Activated naive CD4-positive, alpha-beta T cell treated with anti-CD3 and anti-CD28 coated beads, Interleukin-2, amount 10 ng/mL, durations not matched to agents 7 days and 5 days (primary cell): ENCODE measurements at places on chromosomes 6 and 20.

DNA sequence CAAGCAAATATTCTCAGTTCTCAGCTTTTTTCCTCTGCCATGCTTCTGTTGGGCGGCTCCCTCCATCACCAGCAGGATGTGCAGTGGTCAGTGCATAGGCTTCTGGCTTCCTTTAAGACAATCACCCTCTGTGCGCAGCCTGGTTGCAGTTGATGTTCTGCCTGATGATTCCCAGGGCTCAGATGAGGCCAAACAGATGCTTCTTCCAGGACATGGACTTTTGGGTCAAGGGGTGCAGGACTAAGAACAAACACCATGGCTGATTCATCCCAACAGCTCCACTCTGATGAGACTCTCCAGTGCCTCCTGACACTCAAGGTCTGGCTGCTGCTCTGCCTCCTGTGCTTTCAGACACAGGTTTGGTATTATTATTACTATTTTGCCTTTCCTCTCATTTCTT, 554.8 kb upstream of the CDH4 start:
- DNase-seq, result no peak

DNA sequence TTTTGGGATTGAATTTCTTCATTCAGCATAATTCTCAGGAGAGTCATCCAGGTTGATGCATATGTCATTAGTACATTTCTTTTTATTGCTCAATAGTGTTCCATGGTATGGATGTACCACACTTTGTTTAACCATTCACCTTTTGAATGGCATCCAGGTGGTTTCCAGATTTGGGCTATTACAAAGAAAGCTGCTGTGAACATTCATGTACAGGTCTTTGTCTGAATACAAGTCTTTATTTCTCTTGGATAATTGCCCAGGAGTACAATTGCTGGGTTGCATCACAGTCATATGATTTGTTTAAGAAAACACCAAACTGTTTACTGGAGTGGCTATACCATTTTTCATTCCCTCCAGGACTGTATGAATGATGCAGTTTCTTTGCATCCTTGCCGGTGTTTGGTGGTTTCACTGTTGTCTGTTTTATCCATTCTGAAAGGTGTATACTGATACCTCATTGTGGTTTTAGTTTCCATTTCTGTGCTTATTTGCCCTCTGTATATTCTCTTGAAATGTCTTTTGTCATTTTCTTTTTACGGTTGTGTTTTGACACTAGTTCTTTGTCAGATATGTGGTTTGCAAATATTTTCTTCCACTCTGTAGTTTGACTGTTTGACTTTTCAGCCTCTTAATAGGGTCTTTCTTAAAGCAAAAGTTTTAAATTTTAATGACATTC, 8.8 kb downstream of the CDKAL1 start:
- DNase-seq, result peak; percentile 38

GRCh38 chr6:139583420-139583819, 209.0 kb upstream of the CITED2 start:
- no peak for DNase-seq

DNA sequence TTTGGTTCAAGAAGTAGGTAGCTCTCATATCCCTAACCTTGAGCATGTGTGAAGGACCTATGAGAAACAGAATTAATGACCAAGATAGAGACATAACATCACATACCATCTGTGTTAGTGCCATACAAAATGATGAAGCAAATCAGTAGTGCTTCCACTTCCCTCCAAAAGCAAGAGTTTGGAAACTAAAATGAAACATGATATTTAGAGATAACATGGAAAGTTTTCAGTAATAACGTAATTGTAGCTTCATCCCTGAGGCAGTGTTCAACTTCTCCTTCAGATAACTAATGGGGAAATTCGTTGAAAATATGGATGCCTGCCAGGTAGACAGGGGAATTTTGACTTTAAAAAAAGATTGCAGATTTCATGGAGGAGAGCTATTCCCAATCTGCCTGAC, 248.4 kb upstream of the IRAK1BP1 start:
- DNase-seq, result no peak

DNA sequence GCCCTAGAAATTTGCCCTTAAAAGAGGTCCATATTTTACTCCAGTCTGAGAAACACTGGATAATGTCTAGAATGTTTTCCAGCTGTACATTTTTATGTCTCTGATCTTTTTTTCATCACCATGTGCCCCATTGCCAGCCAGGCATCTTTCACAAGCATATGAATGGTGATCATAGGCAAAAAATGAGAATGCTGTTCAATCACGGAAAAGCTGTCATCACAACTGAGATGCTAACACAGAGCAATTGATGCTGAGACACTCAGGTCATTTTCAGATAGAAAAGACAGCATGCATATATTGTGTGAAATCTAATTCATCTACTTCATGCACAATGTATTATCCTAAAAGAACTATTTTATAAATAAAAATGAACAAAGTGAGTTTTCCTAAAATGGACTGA, 41.6 kb downstream of the CGA start:
- no peak for DNase-seq

- DNase-seq, result peak; percentile 86
Observed at GRCh38 chr6:1524040-1524480, 85.7 kb upstream of the FOXC1 start.
